Stimulated activated CD8-positive, alpha-beta memory T cell treated with anti-CD3 and anti-CD28 coated beads, Interleukin-7, amount 100 ng/mL, for 48 hours (primary cell): ENCODE measurements at places on chromosomes 7 and 10.

- DNase-seq, result no peak
These were observed 66.7 kb upstream of the FAM20C start for GRCh38 chr7:125661-126060.

GRCh38 chr7:74518654-74519053 is 64.9 kb downstream of the GTF2IRD1 start:
- no peak for DNase-seq

DNA sequence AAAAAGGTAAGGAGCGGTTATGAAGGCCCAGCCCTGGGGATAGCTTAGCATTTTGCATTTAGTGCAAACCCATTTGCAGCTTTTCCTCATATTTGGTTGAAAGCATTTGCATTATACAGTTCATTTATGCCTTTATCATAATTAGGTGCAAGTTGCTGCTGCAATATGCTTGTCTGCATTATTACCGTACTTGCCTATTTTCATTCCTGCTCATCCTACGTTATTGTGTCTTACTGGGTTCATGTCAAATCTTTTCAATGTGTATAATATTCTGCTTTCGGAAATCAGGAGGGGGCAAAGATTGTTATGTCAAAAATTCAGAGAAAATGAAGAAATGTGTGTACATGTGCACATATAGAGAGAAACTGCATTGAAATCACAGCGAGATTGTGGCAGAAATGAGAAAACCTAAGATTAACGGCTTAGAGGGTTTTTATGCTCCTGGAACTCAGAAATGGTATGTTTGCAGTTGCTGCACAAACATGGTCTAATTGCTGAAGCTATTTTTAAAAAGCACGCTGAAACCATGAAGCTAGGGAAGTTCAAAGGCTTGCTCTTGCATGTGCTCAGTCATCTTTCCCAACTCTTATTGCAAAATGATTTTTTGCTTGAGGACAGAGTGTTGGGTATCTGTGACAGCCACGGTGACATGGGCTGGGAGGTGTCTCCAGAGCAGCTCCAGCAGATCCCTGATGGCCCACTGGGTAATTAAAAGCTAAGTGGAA is 613.2 kb downstream of the SDK1 start:
- DNase-seq, result no peak

DNA sequence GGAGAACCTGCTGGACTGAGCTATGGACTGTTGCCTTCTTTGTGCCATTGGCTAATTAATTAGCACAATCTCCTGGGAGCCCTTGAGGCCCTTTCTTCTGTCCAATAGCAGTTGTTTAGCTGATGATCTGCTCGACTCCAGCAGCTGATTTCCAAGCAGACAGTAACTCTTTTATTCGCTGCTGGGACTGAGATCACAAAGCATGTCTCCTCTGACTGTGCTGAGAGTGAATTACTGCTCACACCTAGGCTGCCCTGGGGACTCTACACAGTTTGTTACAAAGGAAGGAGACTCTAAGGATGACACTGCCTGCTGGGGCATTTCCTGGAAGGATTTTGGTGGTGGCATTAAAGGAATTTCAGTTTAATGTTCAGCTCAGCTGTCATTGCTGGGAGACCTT is 31.4 kb downstream of the CASP7 start:
- no peak for DNase-seq

GRCh38 chr7:111855842-111856227 is 293.5 kb upstream of the IMMP2L start:
- DNase-seq, result no peak

DNA sequence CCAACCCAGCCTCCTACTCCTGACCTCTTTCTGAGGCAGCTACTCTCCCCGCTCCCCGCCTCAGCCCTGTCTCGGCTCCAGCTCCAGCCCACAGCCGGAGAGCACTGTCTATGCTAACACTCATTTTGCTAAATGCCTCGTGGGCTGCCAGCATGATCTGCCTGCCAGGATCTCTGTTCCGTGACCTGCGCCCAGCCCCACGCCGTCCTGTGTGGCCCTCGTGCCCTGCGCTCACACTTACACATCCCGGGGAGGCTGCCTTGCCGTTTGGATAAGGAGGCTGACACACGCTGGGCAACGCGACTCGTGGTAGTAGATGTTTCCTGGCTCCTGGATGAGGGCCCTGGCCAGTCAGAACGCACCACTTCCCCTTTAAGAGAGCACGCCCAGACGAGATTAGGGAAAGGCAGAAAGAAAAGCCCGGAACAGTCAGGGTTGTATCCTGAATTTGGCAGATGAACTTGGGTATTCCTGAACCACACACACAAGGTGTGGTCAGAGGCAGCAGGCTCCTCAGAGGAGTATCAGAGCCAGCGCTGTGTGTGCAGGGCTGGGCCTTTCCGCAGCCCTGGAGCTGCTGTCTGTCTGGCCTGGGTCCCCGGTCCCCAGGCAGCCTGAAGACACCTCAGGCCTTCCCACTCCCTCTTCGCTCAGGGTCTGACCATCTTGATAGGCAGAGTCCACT is 97.7 kb upstream of the EFCAB10 start:
- no peak for DNase-seq

- no peak for DNase-seq
These were observed 77.0 kb upstream of the NMT2 start for GRCh38 chr10:15245530-15245929.

- no peak for DNase-seq
These were observed 12.4 kb upstream of the ARHGAP12 start for GRCh38 chr10:31940839-31941653.

GRCh38 chr10:14583252-14583651 is 191.4 kb downstream of the FAM107B start:
- DNase-seq, result peak; percentile 87

- no peak for DNase-seq
These were observed 1.2 kb downstream of the ADIRF start for GRCh38 chr10:86969421-86970041.

GRCh38 chr7:98073047-98073446 is 33.6 kb upstream of the LMTK2 start:
- no peak for DNase-seq

- no peak for DNase-seq
These were observed 49.4 kb upstream of the EXOC4 start for GRCh38 chr7:133203490-133203889.

- DNase-seq, result no peak
These were observed 8.4 kb upstream of the HYCC1 start for GRCh38 chr7:23022258-23022769.

- no peak for DNase-seq
These were observed 24.6 kb upstream of the STEAP4 start for GRCh38 chr7:88331322-88331721.

GRCh38 chr10:117175901-117176534 is 21.3 kb upstream of the KCNK18 start:
- no peak for DNase-seq

DNA sequence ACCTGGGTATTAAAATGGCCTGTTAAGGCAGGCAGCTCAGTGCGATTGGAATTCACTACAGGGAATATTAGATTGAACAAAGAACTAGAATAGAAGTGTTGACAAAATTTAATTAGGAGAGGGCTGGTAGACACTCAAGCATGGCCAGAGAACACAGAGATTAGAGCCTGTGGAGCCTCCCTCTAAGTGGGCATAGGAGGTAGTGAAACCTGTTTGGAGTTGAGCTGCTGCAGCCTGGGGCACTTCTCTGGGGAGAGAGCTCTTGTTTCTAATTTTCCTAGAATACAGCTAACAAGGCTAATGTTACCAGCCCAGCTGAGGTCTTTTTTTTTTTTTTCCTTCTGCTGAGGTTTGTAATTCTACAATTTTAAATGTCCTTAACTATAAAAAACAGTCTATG is 46.4 kb downstream of the TMEM168 start:
- no peak for DNase-seq

DNA sequence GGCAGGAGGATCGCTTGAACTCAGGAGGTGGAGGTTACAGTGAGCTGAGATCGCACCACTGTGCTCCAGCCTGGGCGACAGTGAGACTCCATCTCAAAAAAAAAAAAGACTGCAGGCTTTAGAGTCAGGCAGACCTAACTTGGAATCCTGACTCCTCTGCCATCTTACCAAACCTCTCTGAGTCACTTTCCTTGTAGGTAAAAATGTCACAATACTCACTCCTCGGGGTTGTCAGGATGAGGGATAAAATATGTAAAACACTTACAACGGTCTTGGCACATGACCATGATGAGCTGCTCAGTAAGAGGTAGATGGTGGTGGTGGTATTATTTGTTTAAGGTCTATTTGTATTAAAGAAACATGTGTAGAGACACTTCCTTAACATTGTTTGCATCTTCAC is 154.1 kb upstream of the PDE1C start:
- DNase-seq, result no peak

- DNase-seq, result no peak
These were observed 39.2 kb downstream of the DDIT4 start for GRCh38 chr10:72312865-72313391.

DNA sequence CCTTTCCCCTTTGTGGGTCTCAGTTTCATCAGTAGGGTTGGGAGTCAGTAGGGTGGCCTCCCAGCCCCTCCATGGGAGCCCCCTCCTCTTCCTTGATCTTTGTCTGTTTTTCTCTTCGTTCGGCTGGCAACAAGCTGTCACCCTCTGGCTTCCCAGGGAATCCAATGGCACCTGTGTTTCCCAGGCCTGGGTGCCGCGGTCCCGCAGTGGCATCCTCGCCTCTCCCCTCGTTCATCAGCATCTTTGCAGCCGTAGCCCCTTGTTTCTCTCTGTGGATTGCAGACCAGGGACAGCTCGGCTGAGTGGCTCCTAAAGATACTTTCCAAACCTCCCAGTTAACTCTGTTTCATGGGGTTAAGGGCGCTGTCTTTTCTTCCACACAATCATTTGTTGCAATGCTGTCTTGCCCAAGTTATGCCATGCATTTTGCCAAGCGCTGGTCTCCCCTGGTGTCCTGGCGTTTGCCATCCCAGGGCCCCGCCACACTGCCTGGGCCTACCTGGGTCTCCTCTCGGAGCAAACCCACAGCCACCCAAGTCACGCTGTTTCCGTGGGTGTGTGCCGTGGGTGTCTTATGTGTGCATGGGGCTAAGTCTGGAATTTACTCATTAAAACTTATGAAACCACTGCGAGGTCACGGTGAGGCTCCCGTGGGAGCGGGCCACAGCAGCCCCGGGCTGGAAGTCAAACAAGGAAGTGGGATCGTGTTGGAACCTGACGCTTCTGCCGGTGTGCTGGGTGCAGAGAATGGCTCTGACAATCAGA is 189.4 kb upstream of the SHH start:
- no peak for DNase-seq

GRCh38 chr7:134907639-134908038 is 78.7 kb upstream of the AGBL3 start:
- DNase-seq, result no peak

DNA sequence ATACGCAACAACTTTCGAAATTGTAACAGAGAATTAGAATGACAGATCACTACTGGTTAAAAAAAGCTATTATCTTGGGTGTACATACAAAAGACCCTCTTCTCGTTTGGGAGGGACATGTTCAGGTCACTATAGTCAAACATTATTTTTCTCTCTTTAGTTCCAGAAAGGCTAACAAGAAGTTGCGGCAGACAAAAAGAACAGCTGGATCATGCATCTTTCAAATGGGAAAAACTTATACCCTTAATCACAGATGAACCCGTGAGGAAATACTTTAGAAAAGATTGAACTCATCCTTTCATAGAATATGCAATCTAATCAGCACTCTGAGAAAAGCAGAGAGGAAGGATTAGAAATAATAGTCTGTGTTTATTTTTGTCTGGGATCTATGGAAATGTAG is 72.5 kb downstream of the EVX1 start:
- DNase-seq, result no peak

GRCh38 chr10:118901906-118902305 is 127.6 kb upstream of the NANOS1 start:
- DNase-seq, result no peak

GRCh38 chr7:38881015-38881414 is 28.0 kb downstream of the VPS41 start:
- no peak for DNase-seq

DNA sequence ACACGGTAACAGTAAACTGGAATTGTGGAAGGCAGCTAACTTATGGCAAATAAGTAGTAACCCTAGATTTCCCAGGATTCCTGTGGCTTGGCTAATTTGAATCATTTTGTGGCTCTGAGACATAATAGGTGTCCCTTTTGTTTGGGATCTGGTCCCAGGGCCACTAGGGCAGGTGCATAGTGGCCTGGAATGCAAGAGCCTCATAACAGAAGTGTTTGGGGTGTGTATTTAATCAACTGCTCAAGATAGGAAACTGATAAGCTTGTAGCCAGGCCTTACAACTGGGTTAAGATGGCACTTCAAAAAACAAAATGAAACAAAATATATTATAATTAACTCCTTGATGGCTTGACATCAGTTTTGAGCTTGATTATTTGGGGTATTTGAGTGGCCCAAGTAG is 541.8 kb downstream of the ETV1 start:
- DNase-seq, result no peak

- DNase-seq, result no peak
These were observed 7.9 kb downstream of the MTURN start for GRCh38 chr7:30142710-30143109.

DNA sequence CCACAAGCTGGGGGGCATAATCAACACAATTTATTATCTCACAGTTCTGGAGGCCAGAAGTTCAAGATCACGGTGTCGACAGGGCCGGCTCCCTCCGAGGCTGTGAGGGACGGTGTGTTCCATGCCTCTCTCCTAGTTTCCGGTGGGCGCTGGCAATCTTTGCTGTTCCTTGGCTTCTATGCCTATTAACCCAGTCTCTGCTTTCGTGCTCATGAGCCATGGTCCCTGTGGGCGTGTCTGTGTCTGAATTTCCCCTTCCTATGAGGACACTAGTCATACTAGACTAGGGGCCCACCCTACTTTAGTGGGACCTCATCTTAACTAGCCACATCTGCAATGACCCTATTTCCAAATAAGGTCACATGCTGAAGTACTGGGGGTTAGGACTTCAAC is 29.4 kb downstream of the HIPK2 start:
- DNase-seq, result no peak

- no peak for DNase-seq
These were observed 21.0 kb upstream of the GRB10 start for GRCh38 chr7:50803359-50804337.

GRCh38 chr10:105840288-105840770 is 1199.2 kb downstream of the SORCS3 start:
- DNase-seq, result no peak

DNA sequence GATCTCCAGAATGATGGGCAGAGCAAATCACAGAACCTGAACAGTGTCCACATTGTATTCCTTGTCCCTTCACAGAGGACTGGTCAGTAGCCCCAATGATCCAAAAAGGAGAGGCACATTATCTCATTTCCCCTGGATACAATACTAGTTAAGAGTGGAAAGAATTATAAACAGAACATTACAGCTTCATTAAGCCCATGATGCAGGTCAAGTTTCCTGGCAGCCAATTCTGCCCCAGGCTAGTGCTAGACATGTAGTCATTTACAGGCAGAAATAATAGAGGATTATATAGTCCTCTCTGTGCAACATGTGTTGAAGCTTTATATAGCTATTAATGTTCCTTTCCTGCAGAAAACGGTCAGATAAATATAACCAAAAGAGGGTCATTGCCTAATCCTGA is 124.3 kb upstream of the WNT16 start:
- no peak for DNase-seq
